GM19239 (cell line): ENCODE measurements at places on chromosomes 11 and 22.
A peak's percentile ranks its signal among the peaks of the same experiment; 100 is the strongest.

DNA sequence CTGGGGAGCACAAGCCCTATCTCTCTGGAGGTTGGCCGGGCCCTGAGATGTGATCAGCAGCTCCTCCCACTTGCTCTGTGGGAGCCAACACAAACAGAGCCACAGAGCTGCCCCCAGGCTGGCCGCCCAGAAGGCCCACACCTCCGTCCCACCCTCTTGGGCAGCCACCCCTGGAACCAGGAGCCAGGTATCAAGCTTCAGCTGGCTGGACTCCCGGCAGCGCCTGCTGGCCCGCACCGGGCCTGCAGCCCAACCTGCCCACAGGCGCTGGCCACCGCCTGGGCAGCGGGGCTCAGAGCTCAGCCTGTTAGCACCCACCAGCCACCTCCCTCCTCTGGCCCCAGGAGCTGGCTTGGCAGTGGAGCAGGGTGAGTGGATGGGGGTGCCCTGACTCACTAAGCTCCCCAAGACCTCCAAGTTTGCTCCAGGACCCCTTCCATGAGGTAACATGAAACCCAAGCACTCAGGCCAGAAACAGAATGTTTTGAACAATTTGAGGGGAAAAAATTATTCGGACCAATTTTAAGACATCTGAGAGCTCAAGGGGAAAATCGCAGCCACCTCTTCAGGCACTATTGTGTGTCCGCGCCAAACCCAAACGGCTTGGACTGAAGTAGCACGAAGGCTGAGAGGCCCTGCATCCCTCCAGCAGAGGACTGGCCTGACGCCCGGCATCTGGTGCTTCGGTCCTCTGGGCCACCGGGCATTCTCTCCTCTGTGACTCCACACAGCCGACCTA, 450.8 kb downstream of the SOX6 start:
- no peak for DNase-seq

DNA sequence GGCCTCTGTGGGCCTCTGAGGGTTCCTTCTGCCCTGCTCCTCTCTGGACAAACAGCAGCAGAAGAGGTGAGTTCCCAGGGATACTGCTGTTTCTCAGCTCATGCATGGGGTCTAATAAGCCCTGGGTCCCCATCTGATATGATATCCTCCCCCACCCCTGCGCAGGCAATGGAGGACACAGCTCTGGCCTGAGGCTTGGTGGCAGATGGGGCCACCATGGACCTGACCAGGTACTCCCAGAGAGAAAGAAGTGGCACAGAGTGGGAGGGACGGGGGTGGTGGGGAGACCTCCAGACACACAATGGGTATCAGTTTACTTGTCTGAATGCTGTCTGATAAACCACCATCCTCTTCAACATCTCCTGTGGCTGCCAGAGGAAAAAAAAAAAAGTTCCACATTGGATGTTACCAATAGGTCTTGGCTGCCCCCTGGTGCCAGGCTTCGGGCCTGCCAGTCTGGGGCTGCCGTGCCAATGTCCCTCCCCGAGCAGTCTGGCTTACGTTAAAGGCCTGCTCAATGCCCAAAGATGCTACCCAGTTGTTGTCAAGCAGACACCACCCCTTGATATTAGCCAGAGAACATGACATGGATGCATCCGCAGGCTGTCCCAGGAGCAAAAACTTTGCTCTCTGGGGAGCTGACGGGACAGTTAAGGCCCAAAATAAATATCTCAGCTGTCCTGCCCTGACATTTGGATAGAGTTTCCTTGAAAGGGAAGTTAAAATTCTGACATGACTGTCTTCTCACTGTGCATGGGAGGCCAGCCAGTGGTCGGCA, 27.9 kb upstream of the ABCC8 start:
- peak; percentile 64 for DNase-seq

DNA sequence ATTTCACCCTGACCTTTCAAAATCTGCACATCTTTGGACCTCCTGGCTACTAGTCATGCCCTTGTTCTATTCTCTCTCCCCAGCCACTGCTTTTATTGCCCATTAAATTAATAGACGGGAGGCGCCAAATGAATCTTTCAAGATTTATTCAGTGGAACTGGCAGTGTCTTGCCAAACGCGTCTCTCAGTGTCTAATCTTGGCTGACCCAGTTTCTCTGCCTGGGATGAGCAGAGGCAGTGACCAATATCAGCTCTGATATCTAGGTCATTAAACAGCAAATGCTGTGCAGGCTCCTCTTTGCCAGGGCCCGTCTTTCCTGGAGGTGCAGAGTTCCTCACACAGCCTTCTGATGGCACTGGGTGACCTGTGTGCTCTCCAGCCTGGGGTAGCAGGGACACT, 74.0 kb downstream of the TRAF6 start:
- no peak for DNase-seq

DNA sequence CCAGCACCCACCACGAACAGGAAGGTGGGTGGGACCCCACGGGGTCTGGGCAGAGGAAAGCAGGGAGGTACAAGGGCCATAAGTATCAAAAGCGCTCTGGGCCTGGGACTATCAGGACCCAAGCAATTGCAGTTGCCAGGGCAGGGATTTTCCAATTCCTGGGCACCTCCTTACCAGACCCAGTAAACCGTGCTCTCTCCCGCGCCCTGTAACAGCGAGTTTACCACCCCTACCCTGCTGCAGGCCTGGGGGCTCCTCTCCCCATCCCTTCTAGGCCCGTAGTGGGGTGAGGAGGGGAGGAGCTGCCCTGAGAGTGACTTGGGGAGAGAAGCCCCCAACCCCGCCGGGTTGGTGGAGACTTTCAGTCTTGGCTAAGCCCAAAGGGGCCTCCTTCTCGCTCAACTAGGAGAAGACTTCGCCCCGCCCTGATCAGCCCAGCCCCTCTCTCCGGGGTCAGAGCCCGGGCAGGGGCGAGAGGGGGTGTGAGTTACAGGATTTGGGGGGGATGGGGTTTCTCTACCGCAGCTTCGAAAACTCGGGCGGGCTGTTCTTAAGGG, 5.4 kb downstream of the PAX6 start:
- DNase-seq: no peak

DNA sequence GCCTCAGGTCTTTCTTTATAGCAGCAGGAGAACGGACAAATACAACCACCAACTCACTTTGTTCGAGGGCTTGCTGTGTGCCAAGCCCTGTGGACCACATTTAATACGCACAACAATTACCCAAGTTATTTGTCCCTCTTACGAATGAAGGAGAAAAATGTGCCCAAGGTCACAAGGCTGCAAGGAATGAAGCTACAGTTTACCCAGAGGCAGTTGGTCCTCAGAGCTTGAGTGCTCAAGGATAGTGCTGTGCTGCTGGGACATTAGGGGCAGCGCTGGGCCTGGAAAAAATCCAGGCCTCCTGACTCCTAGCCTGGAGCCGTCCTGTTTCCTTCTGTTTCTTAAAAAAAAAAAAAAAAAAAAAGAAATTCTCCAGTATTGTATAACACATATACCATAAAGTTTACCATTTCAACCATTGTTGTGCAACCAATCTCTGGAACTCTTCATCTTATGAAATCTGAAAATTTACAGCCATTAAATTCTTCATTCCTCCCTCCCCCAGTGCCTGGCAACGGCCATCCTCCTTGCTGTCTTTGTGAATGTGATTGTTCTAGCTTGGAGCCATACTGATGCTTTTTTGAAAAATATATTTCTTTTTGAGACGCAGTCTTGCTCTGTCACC, 1.0 kb upstream of the C11orf86 start:
- no peak for DNase-seq

- no peak for DNase-seq
Measured at GRCh38 chr11:3225159-3225758, 6.6 kb upstream of the MRGPRG start.

DNA sequence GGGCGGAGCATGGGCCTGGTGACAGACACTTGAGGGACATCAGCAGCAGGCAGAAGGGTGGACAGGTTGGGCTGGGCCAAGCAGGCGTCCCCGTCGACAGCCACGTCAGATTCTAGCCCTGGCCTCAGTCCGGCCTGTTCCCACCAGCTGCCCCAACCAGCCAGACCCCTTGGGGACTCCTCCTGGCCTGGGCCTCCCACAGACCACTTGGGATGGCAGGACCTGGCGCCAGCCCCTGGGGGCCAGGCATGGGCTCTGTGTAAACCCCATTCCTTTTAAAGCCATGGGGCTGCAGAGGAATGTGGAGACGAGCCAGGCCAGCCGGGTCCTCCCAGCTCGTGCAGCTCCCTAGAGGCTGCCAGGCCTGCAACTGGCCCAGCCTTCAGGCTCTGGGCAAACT, 4.7 kb upstream of the SUSD2 start:
- DNase-seq: no peak

DNA sequence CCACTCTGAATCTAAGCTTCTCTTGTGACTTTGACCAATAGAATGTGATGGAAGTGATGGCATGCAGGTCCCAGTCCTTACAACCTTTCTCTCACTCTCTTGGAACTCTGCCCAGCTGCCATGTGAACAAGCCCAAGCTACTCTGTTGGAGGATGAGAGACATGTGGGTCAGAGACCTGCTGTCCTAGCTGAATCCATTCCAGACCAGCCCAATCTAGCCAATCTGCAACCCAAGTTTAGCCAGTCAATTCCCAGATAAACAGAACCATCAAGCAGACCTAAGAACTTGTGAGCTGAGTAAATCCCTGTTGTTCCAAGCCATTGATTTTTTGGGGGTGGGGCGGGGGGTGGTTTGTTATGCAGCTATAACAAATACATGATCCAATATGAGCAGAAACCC, 69.2 kb upstream of the GRK3 start:
- no peak for DNase-seq

- no peak for DNase-seq
Measured at GRCh38 chr11:11279956-11280689, 72.9 kb downstream of the CSNK2A3 start.

GRCh38 chr11:69378303-69379141, 84.6 kb downstream of the MYEOV start:
- DNase-seq: no peak

DNA sequence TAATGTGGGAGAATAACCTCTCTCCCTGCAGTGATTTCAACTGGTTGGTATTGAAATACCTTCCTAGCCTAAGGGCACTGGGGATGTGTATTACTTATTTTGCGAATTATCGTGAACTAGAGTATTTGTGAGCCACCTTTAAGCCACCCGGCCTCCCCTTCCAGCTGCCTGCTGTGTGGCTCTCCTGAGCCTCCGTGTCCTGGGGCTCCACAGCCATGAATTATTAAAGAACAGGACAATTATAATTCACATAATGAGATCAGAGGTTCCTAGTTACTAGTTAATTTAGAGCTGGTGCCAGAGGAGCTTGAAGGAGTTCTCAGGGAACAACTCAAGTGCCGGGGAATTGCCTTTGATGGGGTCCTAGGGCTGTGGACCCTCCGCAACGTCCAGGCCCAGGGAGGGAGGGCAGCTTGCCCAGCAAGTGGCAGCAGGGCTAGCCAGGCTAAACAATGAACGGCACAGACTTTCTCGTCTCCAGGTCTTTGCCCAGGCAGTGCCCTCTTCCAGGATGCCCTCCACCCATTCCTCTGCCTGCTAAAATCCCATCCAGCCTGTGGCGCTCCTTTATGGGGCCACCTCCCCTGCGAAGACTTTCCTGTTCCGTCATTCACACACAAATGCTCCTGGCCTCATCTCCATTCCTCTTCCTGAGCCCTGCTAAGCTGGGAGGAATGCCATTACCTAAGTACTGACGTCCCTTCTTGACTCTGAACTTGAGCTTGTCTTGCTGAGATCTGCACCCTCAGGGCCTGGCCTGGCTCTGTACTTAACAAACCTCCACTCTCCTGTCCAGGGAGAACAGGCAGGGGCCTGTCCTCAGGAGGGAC, 91.5 kb downstream of the RTL6 start:
- no peak for DNase-seq

- no peak for DNase-seq
Measured at GRCh38 chr22:29917052-29917902, 34.3 kb downstream of the MTMR3 start.

- DNase-seq: no peak
Measured at GRCh38 chr11:16028419-16028818, 327.9 kb downstream of the SOX6 start.

GRCh38 chr11:79610678-79611077, 169.8 kb upstream of the TENM4 start:
- no peak for DNase-seq

DNA sequence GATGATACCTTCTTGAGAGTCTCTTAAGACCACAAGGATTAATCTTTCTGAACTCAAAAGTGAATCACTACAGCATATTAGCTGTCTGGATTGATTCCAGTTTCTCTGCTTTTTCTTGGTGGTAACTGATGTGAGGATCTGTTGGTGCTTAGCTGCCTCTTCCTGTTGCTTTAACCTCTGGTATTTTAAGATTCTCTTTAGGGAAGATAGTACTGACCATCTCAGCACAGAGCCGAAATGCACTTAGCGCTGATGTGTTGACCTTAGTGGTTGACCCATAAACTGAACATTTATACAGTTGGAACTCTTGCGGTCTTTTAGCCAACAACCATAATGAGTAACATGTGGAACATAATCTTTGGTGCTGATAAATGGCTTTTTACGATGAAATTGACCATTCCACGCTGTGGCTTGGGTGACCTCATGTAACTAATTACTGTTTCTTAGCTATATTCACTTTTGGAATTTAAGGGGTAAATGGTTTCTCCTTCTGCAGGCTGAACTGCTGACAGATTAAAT, 33.7 kb downstream of the APLP2 start:
- DNase-seq: no peak

- no peak for DNase-seq
Measured at GRCh38 chr11:134528453-134528852, 116.4 kb upstream of the B3GAT1 start.

- no peak for DNase-seq
Measured at GRCh38 chr11:64040684-64041322, 5.1 kb downstream of the FLRT1 start.

- DNase-seq: no peak
Measured at GRCh38 chr11:83042964-83043711, 28.6 kb downstream of the RAB30 start.

DNA sequence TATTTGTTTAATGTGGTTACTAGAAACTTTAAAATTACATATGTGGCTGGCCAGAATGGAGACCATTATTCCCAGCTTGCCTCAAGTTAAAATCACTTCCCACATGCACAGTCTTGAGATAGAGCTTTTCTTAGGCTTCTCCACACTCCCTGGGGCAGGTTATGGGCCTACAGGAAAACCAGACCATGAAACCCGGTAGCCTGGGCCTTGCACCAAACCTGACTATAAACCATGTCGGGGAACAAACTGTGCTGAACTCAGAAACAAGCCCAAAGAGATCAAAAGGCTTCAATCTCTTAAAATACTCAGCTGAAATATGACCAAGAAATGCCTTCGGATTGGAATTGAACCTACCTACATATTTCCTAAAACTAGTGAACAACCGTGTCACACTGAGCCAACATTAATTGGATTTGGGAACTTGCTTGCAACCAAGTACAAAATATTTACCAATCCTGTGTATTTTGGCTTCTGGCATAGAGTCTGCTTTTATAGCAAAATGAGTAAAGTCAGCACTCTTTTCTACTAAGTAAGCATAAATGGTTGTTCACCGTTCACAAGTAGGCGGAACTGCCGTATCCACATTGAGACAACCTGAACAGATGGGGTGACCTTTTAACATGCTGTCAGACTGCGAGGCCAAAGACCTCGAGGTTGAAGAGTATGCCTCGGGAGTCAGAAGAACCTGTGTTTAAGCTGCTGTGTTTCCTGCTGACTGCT, 199.5 kb downstream of the FAM76B start:
- no peak for DNase-seq

GRCh38 chr11:126991596-126991995, 9.0 kb downstream of the KIRREL3 start:
- DNase-seq: no peak

- no peak for DNase-seq
Measured at GRCh38 chr22:40512426-40513136, 123.9 kb downstream of the MRTFA start.
